ENCODE measurements at places on chromosomes 12 and 14.

DNA sequence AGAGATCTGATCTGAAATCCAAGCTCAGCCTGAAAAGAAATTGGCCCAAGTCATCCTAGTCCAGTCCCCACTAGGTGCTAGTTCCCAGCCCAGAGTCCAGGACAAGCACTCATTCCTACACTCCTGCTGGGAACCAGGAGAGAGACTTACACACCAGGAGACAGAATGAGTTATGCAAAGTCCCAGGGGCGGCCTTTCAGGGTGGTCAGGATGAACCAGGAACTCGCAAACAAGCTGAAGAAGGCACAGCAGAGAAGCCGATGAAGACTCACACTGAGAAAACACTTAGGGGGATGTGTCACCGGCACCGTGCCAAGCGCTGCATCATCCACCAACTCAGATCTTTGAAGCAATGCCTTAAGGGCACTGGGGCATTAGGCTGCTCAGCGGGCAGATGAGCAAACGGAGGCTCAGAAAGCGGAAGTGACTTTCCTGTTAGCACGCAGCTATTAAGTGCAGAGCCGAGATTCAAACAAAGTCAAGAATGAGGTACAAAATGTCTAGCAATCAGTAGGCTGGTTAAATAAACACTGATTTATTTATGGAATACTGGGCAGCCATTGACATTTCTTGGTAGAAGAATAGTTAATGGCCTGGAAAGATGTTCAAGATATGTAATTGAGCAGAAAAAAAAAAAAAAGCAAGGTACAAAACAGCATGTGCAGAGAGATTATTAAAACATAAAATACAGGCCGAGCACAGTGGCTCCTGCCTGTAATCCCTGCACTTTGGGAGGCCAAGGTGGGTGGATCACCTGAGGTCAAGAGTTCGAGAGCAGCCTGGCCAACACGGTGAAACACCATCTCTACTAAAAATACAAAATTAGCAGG lies 78.7 kb downstream of the LRRC74A start:
- peak; percentile 52 for DNase-seq

DNA sequence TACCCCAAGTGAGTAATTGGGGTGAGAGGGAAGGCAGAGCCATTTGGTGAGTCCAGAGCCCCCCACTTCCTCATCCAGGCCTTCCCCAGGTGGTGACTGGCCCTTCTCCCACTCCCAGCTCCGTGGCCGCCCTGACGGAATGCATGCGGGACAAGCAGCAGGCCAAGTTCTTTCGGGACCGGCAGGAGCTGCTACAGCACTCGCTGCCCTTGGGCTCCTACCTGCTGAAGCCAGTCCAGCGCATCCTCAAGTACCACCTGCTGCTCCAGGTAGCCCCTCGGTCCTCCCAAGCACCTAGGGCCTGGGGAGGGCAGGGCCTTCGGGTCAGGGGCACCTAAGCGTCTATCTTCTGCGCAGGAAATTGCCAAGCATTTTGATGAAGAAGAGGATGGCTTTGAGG lies 26.5 kb downstream of the PLEKHG3 start:
- DNase-seq, result no peak

GRCh38 chr12:92933606-92934005 lies 4.5 kb upstream of the EEA1 start:
- no peak for DNase-seq

DNA sequence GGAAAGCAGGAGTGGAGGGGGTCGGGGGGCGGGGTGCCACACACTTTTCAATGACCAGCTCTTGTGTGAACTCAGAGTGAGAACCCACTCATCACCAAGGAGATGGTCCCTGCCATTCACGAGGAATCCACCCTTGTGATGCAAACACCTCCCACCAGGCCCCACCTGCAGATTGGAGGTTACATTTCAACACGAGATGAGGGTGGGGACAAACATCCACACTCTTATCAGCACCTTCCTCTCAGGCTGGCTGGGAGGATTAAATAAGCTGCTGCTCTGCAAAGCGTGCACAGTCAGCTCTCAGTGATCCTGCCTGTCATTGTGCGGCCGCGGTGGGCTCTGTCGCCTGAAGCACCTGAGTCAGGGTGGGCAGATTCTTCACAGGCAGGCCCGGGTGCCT lies 39.7 kb downstream of the AACS start:
- no peak for DNase-seq

- DNase-seq, result no peak
Observed at GRCh38 chr14:89959853-89960445, 4.2 kb downstream of the TDP1 start.

- DNase-seq, result no peak
Observed at GRCh38 chr12:132719141-132719953, 8.7 kb downstream of the PGAM5 start.
